ENCODE measurements at places on chromosomes 13 and 19.

GRCh38 chr13:95209109-95209508 is 92.1 kb downstream of the ABCC4 start:
- DNase-seq = no peak

DNA sequence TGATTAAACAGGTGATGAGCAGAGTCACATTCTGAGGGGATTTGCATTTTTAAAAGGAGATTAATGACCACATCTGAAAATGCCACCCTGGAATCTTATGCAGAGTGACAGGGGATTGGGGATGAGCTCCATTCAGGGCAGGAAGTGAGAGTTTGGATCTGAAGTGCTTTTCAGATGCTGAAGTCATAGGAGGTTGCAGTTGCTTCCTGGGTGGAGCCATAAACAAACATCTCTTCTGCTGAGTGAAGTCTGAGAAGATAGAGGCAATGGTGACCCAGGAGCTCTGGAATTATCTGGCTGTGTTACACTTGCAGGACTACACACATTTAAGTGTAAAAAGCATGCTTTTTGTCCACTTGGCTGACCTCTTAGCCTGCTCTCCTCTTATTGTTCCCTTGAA is 51.4 kb upstream of the PSG8 start:
- no peak for DNase-seq

DNA sequence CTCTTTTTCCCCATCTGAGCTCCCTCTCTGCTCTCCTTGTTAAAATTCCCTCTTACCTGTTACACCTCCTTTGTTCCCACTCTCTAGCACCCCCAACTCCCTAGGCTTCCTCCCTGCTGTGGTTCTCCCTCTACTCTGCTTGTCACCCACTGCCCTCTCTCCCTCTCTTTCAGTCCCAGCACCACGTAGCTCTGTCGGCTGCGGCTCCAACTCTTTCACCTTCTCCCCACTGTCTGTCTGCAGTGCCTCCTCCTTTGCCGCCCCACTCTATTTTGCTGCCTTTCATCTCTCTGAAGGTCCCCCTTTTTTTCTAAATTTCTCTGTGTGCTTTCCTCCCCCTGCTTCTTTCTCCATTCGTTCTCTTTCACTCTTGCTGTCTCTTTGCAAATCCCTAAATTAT is 1.1 kb downstream of the ZNF836 start:
- no peak for DNase-seq

DNA sequence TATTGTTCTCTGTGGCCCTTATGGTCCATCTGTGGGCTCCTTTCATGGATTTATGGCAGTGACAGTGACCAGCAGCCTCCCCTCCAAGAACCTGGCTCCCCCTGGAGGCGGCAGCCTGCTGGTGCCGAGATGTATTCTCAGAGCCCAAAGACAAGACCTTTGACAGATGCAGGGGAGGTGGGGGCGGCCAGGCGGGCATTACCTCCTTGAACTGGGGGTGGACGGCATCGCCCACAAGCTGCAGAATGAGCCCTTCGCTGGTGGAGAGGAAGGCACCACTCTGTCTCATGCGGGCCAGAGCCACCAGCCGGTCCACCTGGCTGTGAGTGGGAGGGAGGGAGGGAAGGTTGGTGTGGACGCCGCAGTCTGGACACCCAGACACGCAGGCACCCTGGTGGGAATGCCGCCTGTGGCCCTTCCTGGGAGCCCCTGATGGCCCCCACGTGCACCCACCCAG is 6.6 kb downstream of the ISOC2 start:
- no peak for DNase-seq

DNA sequence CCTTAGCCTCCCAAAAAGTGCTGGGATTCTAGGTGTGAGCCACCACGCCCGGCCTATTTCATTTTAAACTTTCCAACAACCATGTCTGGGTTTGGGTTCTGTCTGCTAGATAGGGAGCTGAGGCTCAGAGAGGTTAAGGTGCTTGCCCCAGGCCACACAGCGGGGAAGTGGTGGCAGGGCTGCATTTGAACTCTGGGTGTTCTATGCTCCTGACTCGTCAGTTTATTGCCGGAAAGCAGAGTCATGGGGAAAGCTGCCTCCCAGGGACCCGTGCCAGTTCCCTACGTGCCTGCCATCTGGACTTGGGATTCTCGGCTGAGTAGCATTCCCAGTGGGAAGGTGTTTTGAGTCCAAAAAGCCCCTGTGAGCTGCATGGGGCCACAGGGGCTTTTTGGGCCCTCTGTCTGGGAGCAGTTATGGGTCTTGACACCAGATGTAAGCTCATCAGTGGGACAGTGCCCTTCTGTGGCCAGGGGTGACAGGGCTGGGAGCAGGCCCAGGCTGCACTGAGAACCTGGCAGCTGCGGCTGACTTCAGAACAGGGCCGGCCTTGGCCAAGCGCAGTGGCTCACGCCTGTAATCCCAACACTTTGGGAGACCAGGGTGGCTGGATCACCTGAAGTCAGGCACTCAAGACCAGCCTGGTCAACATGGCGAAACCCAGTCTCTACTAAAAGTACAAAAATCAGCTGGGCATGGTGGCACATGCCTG is 10.9 kb downstream of the RFX1 start:
- no peak for DNase-seq

DNA sequence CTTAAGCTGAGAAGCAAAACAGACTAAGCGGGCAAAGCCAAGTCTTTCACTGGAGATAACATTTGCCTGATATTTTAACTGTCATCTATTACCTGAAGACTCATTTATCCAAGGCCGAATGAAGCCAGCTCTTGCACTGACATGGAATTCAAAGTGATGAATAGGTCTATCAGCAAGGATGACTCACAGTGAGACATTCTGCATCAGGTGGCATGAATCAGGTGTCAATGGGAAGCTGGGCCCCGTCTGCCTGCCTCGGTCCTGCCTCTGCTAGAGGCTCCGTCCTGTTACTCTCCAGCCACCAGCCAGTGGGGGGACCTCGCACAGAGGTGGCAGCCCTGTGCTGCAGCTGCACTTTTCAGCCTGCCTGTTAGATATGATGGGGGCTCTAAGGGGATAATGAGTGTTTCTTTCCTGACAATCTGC is 23.5 kb downstream of the STARD13 start:
- DNase-seq = no peak

GRCh38 chr19:38511074-38511708 is 77.7 kb downstream of the RYR1 start:
- no peak for DNase-seq

DNA sequence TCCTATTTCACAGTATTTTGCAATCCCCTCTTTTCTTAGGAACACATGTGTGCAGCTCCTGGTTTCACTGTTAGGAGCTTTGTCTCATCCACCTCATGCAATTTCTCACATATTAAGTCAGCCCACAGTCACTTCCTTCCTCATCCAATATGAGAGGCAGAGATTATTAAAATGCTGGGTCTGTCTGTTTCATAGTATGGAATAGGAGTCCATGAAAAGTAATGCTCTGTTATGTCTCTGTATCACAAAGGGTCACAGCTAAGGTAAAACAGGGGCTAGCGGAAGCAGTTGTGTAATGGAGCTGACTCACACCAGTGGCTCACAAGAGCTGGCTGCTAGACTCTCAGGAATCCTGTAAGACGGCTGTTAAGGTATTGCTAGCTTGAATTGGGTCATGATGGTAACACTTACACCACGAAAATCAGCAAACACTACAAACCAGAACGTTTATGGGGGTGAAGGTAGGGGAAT is 216.5 kb downstream of the EFNB2 start:
- DNase-seq = no peak

- no peak for DNase-seq
These were observed 208.9 kb downstream of the DNAJC15 start for GRCh38 chr13:43232144-43232872.

- no peak for DNase-seq
These were observed 152.5 kb downstream of the IER2 start for GRCh38 chr19:13302526-13303270.

- DNase-seq = no peak
These were observed 2.0 kb downstream of the BICRA start for GRCh38 chr19:47610902-47611301.

DNA sequence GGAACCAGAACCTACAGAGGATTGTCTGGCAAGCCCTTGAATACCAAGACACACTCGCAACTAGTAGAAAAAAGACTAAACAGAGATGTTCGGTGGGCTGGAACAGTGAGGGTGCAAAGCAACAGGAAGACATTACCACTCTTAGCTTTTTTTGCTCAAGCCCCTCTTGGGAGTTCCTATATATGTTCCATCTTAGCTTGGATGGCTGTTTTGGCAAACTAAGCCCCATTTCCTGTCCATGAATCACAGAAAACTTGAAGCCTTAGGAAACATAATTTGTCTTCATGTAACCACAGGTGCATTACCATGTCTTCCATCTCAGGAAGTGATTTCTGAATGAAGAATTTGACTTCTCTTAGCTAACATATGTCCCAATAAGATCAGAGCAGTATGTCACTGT is 446.3 kb downstream of the OLFM4 start:
- DNase-seq = no peak

- no peak for DNase-seq
These were observed 114.4 kb downstream of the RAB20 start for GRCh38 chr13:110447058-110447511.

GRCh38 chr13:111074826-111075225 is 40.3 kb upstream of the ARHGEF7 start:
- no peak for DNase-seq

DNA sequence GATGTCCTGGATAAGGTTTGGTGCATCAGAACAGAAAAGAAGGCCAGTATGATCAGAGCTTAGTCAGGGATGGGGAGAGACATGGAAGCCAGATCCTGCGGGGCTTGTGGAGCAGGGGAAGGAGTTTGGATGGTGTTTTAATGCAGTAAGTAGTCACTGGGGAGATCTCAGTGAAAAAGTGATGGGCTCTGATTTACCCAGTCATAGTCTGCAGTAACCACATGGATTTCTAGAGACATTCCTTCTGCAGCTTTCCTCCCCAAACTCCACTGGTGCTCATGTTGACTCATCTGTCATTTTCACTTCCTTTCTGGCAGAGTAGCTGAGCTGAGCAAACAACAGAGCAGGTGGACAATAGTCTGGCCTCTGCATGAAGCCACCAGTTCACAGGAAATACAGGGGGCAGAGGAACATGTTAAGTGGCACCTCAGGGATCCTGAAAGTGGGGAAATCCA is 144.1 kb downstream of the DPF1 start:
- peak; percentile 26 for DNase-seq

DNA sequence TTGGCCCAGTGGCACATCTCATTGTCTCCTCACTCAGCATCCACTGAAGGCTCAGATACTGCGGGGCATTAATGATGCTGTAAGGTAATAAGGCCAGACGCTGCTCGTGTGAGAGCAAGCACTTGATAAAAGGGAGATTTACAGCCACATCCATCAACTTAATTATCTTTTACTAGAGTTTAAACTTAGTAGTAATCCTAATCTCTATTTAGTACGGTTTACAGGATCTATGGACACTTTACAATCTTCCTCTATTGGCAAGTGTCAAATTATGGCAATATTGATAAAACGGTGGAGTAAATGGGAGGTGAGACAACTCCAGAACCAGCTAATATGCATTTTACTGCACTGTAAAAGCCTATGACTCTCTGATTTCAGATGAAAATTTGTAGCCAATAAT is 192.7 kb upstream of the GPR12 start:
- DNase-seq = no peak

- no peak for DNase-seq
These were observed 21.7 kb upstream of the RXFP2 start for GRCh38 chr13:31717583-31717982.

DNA sequence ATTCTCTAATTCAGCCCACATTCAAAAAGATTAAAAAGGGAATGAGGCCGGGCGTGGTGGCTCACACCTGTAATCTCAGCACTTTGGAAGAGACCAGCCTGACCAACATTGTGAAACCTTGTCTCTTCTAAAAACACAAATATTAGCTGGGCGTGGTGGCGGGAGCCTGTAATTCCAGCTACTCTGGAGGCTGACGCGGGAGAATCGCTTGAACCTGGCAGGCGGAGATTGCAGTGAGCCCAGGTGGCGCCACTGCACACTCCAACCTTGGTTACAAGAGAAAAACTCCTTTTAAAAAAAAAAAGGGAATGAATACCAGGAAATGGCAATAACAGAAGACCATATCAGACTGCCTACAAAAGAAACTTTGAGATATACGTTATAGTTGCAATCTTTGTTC is 1244.5 kb downstream of the PCDH9 start:
- DNase-seq = no peak

Measured in NCI-H187 treated with DMSO at 0.1 percent for 48 hours (cell line).